Epithelial cell of prostate (primary cell): ENCODE measurements at places on chromosomes 5 and 9.

GRCh38 chr9:136322756-136323330 lies 4.5 kb upstream of the GPSM1 start:
- no peak for DNase-seq

DNA sequence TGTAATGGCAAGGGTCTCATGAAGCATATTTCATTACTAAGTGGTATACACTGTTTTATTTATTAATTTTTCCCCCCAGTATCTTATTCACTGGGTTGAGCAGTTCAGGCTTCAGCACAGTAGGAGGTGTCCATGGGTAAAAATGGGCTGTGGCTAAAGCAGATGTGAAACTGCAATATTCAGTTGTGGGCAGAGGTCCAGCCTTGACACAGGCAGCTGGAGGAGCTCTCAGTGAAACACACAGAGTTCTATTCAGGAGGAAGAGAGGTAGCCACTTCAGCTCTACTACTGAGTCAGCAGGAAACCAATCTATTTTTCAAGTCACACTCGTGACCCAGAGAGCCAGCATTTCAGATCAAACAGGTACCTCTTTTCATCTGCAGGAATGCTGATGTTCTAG lies 418.3 kb downstream of the CDH10 start:
- DNase-seq = no peak

- DNase-seq = no peak
Measured at GRCh38 chr5:118778941-118779340, 209.4 kb downstream of the DTWD2 start.

GRCh38 chr9:12955510-12956163 lies 180.8 kb downstream of the LURAP1L start:
- no peak for DNase-seq

GRCh38 chr5:8954801-8955200 lies 591.1 kb downstream of the SEMA5A start:
- no peak for DNase-seq

DNA sequence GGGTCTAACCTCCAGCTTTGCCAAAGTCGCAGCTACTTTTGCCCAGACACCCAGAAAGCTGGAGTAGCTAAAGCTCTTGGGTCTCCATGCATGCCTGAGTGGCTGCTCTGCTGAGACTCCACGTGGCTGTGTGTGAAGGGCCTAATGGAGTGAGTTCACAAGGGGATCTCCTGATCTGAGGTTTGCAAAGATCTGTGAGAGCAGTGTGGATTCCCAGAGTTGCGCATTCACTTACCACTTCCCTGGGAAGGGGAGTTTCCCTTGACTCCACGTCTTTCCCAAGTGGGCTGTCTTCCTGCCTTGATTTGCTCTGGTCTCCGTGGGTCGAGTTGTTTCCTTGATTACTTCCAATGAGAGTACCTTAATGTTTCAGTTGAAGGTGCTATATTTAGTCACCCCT lies 17.6 kb upstream of the CDKN2B start:
- no peak for DNase-seq

- DNase-seq = no peak
Measured at GRCh38 chr5:163995206-163995605, 489.8 kb downstream of the MAT2B start.

GRCh38 chr9:129748249-129748648 lies 4.6 kb downstream of the PTGES start:
- DNase-seq = no peak

GRCh38 chr5:15787681-15788080 lies 287.7 kb downstream of the FBXL7 start:
- no peak for DNase-seq

DNA sequence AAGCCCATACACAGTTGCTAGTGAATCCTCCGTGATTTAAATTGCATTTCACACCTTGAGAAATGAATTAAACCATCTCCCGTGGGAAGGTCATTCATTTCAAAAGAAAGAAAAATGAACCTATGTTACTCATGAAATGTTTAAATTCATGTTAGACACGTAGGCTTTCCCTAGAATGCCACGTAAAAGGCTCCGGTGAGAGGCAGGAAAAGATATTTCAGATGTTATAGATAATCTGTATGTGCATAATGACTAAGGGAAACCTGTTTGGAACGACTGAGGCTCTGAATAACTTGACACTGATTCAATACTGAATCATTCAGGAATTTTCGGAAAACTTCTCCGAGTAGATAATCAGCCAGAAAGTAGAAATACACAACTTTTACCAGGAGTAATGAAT lies 134.3 kb upstream of the ICE1 start:
- peak; percentile 20 for DNase-seq

DNA sequence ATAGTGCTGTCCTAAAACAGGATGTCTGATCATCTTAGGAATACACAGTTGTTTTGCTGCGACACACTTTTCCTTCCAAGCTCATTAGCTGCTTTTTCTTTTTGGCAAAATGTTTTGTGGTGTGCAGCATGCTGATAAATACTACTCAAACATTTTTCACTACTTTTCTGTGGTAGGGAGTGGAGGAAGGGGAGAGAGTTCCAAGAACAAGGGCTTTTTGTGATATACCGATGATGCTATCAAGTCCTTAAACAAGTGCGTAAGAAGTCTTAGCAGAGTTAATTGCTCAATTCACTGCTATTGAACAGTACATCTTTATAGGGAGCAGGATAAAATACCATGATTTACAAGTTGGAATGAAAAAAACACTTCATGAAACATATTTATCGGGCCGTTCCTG lies 23.6 kb upstream of the TEK start:
- no peak for DNase-seq
